ENCODE measurements at places on chromosomes 6 and 20.

- DNase-seq, result no peak
Observed at GRCh38 chr6:167567142-167568033, 242.5 kb downstream of the TTLL2 start.

- DNase-seq, result no peak
Observed at GRCh38 chr20:48384147-48384818, 443.5 kb downstream of the PREX1 start.

DNA sequence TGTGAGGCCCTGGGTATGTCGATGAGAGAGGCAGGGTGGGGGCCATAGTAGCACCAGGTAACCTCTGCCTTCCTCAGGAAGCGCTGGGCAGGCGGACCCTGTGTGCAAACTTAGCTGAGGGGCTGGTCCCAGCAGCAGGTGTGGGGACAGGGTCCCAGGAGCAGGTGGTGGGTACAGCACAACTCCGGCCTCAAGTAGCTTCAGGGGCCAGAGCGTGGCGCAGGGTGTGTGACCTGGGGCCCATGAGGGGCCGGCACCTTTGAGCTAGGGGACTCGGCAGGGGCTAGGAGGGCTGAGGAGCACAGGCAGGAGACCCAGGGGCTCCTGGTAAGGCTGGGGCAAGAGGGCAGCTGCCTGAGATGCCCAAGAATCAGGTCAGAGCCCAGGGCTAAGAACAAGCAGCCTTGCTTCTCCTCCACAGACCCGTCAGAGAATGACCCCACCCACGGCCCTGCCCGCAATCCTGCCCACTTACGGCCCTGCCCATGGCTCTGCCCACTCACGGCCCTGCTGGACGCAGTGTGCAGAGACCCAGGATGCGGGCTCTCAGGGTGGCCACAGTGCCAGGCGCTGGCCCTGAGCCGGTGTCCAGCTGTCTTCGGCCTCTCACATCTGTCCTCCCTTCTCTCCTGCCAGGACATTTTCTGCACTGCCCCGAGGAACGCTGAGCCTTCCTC, 30.9 kb downstream of the CHRNA4 start:
- DNase-seq, result no peak

GRCh38 chr6:45923831-45924391, 91.7 kb downstream of the CLIC5 start:
- no peak for DNase-seq

DNA sequence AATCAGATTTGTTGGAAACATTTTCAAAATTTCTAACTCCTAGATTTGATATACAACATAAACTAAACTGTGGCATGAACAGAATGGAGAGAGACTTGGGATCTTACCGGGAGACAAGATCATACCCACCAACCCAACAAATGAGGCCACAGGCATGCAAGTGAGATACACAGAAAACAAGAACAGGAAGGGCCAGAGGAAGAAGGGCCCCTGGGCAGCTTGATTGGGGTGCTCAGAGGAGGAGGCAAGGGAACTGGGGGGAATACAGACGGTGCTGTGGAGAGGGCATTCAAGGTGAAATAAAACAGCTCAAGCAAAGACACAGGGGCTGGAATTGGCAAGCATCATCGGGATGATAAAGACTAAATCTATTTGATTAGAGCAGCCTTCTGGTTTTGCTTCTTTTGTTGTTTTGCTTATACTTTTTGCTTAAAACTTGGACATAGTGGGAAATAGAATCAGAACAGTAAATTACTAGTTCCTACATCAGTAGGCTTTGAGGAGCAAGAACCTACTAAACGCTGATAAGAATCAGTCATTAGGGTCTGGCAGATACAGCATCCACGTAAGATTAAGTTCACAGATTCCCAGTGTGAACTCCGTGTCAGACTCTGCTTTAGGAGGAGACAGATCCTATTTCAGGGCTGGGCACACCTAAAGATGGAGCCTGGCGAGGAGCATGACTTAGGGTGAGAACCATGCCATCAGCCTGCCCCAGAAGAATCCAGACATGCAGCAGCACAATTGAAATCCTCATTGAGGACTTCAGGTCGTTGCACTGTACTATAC, 3.5 kb upstream of the RAMACL start:
- no peak for DNase-seq
